ENCODE measurements at places on chromosomes 11 and 22.

GRCh38 chr22:26482161-26482560 lies 1.4 kb downstream of the HPS4 start:
- no peak for DNase-seq

DNA sequence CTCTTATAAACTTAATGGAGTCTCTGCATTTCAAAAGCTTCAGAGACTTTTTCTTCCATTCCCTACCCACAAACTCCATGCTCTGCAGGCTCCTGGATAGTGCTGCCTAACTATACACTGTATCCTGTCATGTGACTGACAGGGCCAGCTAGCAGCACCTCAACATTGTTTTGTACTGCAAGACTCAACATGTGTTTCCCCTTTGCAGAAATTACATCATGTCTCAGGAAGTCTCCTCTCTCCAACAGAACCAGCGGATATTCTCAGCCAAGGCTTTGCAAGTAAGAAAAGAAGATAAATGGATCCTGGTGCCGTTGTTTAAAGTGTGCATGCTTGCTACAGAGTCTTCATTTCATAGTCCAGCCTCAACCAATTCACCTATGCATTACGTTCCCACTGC lies 164.0 kb upstream of the UBASH3B start:
- no peak for DNase-seq

- no peak for DNase-seq
Observed at GRCh38 chr22:42544686-42545085, 9.1 kb upstream of the SERHL2 start.

DNA sequence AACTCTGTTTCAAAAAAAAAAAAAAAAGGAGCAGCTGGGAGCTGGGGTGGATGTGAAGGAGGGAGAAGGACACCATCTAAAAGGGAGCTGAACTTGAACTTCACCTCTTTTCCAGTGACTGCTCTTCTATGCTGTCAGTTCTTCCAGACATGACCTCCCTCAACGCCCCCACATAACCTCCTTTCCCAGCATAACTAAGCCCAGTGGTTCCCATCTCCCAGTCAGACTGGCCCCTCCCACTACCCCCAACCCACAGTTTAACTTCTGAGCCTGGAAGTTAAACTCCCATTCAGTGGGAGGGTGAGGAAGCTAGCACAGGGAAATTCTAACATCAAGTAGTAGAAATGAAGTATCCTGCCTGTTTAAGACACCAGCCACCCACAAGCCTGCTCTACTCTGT lies 1.8 kb downstream of the ARHGAP1 start:
- no peak for DNase-seq

DNA sequence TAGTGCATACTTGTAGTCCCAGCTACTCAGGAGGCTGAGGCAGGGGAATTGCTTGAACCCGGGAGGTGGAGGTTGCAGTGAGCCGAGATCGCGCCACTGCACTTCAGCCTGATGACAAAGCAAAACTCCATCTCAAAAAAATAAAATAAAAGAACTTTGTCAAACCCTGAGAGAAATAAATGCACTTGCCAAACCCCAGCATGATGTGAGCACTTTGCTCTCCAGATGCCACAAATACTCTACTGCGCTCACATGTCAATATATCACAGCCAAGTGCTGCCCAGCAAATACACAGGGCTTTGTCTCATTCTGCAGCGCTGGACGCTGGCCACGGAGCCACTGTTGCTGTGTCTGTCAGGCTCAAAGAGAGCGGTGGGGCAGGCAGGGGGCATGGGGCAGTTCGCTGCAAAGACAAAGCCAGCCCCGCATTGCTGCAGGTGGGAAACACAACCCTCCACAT lies 45.1 kb downstream of the AHNAK start:
- DNase-seq = no peak

Data from activated CD8-positive, alpha-beta memory T cell treated with anti-CD3 and anti-CD28 coated beads for 24 hours (primary cell).